ENCODE measurements at places on chromosomes 6 and 20.

GRCh38 chr20:32858701-32859372, at the start of gene EFCAB8:
Gene EFCAB8 (plus strand): TSS chr20:32858923. CDS start chr20:32863793, 4,870 bp downstream.
- no peak for DNase-seq

GRCh38 chr6:119426619-119427018, 77.1 kb upstream of the MAN1A1 start:
- DNase-seq = peak; percentile 15

DNA sequence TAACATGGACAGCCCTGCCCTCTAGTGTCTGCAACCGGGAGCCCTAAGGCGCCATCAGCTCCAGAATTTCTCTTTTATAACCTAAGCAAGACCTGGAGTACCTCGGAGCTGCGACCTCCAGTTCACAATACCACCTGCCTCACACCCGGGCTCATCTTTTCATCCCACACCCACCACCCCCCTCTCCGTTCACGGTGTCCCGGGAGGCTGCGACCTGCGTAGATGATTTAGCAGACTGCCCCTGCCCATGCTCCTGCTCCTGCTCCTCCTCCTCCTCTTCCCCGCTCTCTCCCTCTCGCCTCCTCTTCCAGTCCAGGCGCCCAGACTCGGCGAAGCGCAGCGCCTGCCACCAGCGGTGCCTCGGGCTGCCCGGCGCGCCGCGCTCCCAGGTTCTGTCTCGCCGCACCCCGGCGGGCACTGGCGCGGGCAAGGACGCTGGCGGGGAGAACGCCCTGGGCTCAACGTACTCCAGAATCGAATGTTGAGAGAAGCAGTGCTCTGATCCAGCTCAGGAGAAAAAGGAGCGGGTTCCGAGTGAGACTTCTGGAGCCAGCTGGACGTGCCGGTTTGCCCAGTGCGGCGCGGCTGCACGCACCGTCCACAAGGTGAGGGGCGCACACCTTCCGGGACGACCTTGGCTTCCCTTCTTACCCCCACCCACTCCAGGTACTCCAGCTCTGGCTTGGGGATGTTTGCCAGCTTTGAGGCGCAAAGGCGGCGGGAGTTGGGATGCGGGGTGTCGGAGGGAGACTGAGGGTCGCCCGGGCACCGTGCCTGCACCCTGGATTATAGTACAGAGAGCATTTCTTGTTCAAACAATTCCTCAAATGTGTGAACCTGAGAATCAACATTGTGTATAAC, at the start of gene HTR1E:
TSS of gene HTR1E (plus strand) at position 310 of the 861 bp plus-strand sequence. CDS start 77,807 bp downstream, outside the sequence.
- no peak for DNase-seq

DNA sequence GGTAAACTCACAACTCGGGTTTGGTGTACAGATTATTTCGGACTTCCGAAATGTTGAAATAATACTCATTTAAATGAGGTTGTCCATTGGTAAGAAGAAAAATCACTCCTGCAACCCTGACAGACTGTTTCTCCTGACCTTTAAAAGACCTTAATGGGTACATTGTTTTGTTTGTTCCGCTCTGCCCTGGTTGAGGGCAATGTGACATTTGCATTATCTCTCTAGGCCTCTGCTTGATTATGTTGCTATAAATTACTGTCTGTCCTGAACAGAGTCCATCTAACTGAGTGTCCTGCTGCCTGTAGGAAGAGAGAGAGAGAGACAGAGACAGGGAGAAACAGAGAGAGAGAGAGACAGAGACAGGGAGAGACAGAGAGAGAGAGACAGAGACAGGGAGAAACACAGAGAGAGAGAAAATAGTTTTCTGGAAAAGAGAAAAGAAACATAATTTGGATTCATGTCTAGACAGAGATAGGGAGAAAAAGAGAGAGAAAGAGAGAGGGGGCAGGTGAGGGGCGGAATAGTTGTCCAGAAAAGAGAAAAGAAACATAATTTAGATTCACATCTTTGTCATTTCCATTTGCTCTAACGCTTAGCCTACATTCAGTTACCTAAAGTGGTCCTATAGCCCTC, 83.2 kb downstream of the SHLD1 start:
- no peak for DNase-seq

GRCh38 chr6:166545156-166546034, 41.1 kb downstream of the RAMACL start:
- no peak for DNase-seq
